Dorsolateral prefrontal cortex (tissue), 122 donors: ENCODE measurements at places on chromosomes 11 and 22. TPM values are rescaled to one million over a fixed set of nuclear protein-coding genes. Genes with fewer than 3 reads are reported as not detected.

The CATSPER1 gene
- total RNA-seq = 0.48 TPM

The TMEM41B gene
- 36.9 TPM for total RNA-seq

The PANX3 gene
- total RNA-seq = not detected

The GSTT2 gene
- total RNA-seq = 2.4 TPM

The P2RX3 gene
- not detected for total RNA-seq

The ADM2 gene
- not detected for total RNA-seq

DNA sequence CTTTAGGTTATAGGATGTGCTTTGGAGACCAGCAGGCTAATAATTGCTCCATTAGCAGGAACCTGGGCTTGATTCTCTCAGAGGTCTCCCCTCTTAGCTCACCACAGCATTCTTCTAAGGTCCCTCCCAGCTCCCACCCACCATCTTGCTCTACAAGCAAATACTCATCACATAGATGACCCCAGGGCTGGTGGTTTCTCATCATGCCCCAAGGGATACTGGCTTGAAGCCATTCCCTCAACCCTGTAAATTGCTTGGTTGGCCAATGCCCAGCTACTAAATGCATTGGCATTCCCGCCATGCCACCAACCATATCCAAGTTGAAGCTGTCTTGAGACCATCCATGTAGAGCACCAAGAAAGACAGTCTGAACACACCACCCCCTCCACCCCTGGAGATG, 130.2 kb upstream of the NCAM1 start:
- no peak for DNase-seq

GRCh38 chr22:17767233-17768065, 6.8 kb downstream of the BID start:
- no peak for DNase-seq

GRCh38 chr11:65793625-65794400, 7.0 kb downstream of the OVOL1 start:
- DNase-seq = no peak

GRCh38 chr22:45816776-45817175, 145.1 kb downstream of the ATXN10 start:
- DNase-seq = no peak

GRCh38 chr11:13269775-13270174, 7.8 kb upstream of the BMAL1 start:
- DNase-seq = no peak

- no peak for DNase-seq
Observed at GRCh38 chr11:65912845-65913244, 6.0 kb downstream of the C11orf68 start.

DNA sequence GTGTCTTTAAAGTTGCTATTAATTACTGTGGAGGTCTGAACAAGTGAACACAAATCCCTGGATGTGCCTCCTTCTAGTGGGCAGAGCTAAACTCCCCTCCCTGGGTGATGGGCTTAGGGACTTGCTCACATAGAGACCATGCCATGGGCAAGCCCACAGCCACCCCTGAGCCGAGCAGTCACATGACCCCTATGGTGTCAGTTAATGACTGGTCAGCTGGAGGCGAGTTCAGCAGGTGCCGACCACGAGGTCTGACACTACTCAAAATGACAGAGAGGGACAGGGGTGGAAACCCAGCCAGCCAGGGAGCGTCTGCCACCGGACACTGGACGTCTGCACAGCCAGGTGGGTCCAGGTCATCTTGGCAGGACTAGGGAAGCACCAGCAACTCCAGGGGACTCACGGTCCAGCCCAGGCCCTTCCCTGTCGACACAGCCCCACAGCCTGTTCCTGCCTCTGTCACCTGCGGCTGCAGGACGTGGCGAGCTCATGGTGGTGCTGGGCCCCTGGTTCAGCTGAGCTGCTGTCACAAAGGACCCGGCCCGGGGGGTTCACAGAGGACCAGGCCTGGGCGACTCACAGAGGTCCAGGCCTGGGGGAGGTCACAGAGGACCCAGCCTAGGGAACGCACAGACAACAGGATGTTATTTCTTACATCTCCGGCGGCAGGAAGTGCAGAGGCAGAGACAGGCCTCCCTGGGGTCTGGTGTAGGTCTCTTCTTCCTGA, 135.0 kb downstream of the BRD1 start:
- no peak for DNase-seq

DNA sequence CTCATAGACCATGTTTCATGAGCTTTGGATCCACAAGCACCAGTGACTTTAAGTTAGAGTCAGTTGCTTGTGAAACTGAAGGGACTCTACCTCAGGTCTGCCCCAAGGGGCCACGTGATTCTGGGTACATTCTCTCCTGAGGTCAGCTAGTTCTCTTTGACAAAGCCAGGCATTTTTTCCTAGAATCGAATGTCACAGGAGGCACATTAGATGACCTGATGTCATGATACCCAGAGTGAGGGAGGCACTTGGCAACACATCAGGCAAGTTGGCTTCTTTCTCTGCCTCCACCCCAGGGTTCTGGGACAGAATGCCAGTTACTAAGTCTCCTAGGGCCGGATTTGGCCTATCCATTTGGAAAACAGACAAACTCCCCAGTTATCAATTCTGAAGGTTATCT, 93.0 kb downstream of the APIP start:
- DNase-seq = no peak

- DNase-seq = no peak
Observed at GRCh38 chr22:31728857-31729256, 21.1 kb downstream of the PRR14L start.

GRCh38 chr22:49153921-49154320, 673.8 kb downstream of the BRD1 start:
- DNase-seq = no peak

- DNase-seq = no peak
Observed at GRCh38 chr11:57483562-57483918, 23.2 kb downstream of the RTN4RL2 start.

- peak; percentile 93 for DNase-seq
Observed at GRCh38 chr22:28800308-28801041, at the start of gene XBP1. Gene XBP1 (minus strand): TSS chr22:28800569.
